ENCODE measurements at places on chromosomes 5 and 9. TPM values are rescaled to one million over a fixed set of nuclear protein-coding genes. Genes with fewer than 3 reads are reported as not detected.
A peak's percentile ranks its signal among the peaks of the same experiment; 100 is the strongest.

The KIF4B gene
- total RNA-seq, result 0.54 TPM

The FABP6 gene
- total RNA-seq, result 1.2 TPM

The PHF24 gene
- total RNA-seq, result 0.13 TPM

The OMD gene
- not detected for total RNA-seq

DNA sequence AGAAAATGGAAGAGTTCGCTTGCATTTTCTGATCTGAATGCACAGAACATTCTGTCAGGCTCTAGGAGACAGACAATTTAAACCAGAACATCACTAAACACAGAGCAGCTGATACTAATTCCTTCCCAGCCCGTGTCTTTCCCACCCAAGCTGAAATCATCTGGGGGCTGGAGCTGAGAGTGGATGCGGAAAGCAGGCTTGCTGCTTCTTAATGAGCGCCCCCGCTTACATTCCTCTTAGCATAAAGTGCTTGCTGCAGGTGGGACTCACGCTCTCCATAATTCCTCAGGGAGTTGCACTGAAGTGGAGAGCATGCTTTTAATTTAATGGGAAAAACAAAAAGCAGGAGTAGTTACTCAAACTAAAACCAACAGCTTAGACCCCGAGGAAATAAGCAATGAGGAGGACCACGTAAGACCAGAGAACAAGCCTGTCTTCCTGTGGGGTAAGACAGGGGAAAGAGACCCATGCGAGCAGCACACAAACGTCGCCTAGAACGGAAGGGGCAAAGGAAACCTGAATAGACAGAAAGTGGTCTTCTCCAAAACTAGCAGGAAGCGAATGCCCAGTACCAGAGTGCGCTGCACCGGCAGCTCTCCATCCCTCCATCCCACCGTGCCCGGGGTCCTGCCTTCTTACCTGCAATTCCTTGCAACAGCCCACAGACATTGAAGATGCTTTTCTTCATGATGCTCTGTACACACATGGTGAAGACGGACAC is 139.3 kb downstream of the LHFPL2 start:
- H3K36me3 ChIP-seq, result peaks cover 15% of the 10 kb centered on the region
- no peak for DNase-seq
- peaks cover 4% of the 10 kb centered on the region for H3K27me3 ChIP-seq
- no peak overlapping the region for H3K27ac ChIP-seq
- H3K4me1 ChIP-seq, result peaks cover 38% of the 10 kb centered on the region
- H3K4me3 ChIP-seq, result peak overlapping the region; percentile 51

GRCh38 chr5:56054666-56055065 is 59.9 kb upstream of the IL6ST start:
- H3K4me1 ChIP-seq, result peaks cover 10% of the 10 kb centered on the region
- peaks cover 4% of the 10 kb centered on the region for H3K36me3 ChIP-seq
- H3K27ac ChIP-seq, result no peak overlapping the region
- no peak overlapping the region for H3K4me3 ChIP-seq
- no peak for DNase-seq
- no peaks in the 10 kb centered on the region for H3K27me3 ChIP-seq

All from endothelial cell (in vitro differentiated cells).